ENCODE measurements at places on chromosomes 11 and 22.

DNA sequence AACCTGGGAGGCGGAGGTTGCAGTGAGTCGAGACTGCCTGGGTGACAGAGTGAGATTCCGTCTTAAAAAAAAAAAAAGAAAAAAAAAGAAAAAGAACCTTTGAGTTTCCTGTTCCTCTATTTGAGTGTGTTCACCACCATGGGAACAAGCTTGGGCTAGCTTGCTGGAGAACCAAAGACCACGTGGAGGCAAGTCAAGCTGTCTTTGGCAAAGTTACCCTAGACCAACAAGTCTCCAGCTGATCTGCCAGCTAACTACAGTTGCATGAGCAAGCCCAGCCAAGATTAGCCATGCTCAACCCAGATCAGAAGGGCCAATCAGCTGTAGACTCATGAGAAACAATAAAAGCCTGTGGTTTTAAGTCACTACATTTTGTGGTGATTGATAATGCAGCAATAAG lies 29.7 kb downstream of the SLN start:
- peak; percentile 21 for DNase-seq

DNA sequence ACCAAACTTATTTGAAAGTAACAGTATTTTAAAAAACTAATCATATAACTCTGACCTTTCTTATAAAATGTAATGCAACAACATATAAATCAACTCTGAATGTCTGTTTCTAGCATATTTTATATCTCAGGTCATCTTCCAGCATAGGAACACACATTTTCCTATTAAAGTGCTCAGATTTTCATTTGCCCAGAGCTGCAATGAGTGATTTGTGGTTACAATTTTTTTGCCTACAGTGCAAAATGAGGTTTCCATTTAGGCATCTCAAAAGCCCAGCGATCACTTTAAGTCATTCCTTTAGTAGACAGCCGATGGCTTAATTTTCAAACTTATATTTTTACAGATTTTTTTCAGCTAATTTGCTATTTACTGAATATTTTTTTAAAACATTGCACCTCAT lies 1.0 kb downstream of the LYVE1 start:
- DNase-seq: no peak

DNA sequence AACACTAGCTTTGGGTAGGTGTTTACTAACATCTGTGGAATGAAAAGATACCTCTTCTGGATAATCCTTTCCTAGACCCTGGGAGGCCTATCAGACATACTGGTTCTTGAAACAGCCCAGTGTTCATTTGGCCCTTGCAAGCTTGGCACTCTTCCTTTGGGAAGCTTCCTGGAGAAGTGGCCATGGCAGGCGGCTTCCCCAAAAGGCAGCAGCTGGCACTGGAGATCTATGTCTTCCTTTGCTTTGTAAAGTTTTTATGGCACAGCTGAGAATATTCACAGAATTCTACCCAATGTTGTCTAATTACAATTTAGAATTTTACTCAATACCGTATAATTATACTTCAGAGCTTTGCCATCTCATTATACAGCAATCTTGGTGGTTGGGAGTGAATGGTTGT lies 199.2 kb upstream of the C11orf87 start:
- no peak for DNase-seq

DNA sequence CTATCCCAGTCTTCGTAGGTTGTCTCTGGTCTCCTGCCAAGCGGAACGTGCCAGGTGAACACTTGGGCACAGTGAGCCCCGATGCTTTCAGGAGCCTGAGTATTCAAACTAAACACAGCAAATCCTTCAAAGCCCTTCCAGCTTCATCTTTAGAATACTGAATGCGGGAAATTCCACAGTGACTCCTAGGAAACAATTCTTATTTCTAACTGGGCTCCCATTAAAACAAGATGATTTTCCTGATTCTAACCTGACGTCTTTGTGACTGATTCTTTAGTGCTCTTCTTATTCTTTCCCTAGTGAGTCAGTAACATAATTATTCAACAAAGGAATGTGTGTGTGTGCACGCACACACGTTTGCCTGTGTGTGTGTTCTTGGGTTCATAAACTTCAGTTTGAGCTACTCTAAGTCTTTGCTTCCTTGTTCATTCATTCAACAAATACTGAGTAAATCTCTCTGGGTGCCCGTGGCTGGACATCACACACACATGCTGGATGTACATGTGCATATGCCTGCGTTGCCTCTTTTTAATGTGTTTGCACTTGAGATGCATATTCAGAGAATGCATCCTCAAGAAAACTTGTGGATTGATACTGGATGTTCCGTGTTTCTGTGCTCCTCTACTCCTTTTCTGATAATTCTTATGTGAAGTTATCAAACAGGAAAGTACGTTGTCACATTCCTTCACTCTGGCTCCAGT lies 134.5 kb downstream of the WNT7B start:
- no peak for DNase-seq

- DNase-seq: no peak
Measured at GRCh38 chr22:47967831-47968230, 1205.4 kb downstream of the TBC1D22A start.

- DNase-seq: peak; percentile 94
Measured at GRCh38 chr22:46006379-46007002, 29.5 kb upstream of the WNT7B start.

GRCh38 chr22:23833911-23834317 lies 4.9 kb downstream of the DERL3 start:
- DNase-seq: no peak

- peak; percentile 16 for DNase-seq
Measured at GRCh38 chr22:39135092-39135896, 17.2 kb downstream of the CBX7 start.

GRCh38 chr11:86676533-86677154 lies 4.2 kb upstream of the ME3 start:
- DNase-seq: peak; percentile 30

DNA sequence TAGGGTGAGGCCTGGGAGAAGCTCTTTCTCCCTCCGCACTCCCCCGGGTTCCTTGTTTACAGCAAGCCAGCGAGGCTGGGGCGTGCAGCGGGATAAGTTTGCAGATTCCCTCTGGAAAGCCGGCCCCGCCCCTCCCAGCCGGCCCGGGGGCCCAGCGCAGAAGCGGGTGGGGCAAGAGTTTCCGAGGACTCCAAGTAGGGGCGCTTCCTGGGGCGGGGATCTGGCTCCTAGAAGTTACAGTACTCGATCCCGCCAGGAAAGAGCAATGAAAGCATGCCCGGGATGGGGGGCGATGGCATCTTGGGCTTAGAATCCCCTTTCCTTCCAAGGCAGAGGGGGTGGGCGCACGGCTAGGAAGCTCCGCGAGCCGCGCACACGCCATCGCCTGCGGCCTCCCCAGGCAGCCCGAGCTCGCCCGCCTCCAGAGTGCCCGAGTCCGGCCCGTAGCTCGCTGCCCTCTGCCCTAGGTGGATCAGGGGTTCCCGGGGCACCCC lies 385 bp downstream of the TST start:
- DNase-seq: no peak

DNA sequence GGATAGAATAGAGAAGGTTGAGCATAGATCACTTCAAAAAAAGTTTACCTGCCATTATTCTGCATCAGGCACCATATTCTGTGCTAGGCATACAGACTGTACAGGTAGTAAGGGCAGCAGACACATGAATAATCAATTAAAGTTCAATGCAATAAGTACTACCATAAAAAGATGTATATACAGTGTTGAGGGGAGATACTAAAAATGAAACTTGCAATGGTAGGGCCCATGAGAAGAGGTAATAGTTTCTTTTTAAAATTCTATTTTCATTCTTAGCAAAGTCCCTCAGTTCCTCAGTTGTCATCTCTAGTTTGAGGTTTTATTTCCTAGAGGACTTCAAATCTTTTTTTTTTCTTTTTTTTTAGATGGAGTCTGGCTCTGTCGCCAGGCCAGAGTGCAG lies 819.9 kb downstream of the FAM181B start:
- no peak for DNase-seq

- no peak for DNase-seq
Measured at GRCh38 chr11:118569670-118570069, 2.5 kb upstream of the ARCN1 start.

DNA sequence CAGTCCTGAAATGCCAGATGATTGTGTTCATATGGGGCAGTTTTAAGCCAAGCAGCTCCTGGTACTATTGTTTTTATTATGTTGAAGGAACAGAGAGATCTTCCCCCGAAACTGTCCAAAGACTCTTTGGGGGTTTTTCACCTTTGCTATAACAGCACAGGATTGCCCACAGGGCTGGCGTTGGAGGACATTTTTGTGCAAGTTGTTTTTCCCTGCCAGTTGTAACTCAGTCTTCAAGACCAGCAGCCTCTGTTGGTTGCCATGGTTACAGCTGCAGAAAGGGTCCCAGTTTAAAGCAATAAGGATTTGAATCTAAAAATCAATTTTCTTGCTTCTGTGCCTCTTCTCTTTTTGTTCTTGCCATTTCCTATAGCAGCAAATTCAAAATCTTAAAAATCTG lies 45.4 kb upstream of the YWHAH start:
- no peak for DNase-seq

GRCh38 chr11:69321877-69322361 lies 28.0 kb downstream of the MYEOV start:
- DNase-seq: no peak

- DNase-seq: no peak
Measured at GRCh38 chr11:109422870-109423465, 978 bp downstream of the C11orf87 start.

- DNase-seq: no peak
Measured at GRCh38 chr11:72129381-72129780, 6.1 kb upstream of the FOLR3 start.

GRCh38 chr22:37850801-37851200 lies 1.6 kb downstream of the EIF3L start:
- DNase-seq: no peak

- no peak for DNase-seq
Measured at GRCh38 chr11:10348650-10349280, 43.9 kb downstream of the ADM start.

- DNase-seq: no peak
Measured at GRCh38 chr11:65918211-65919140, at the start of gene C11orf68. C11orf68 (minus strand) TSS chr11:65919062; CDS start chr11:65919031, 31 bp downstream.

GRCh38 chr11:93819966-93820695 lies 30.3 kb downstream of the VSTM5 start:
- DNase-seq: no peak

GRCh38 chr11:100735949-100736675 lies 49.0 kb downstream of the ARHGAP42 start:
- DNase-seq: no peak

DNA sequence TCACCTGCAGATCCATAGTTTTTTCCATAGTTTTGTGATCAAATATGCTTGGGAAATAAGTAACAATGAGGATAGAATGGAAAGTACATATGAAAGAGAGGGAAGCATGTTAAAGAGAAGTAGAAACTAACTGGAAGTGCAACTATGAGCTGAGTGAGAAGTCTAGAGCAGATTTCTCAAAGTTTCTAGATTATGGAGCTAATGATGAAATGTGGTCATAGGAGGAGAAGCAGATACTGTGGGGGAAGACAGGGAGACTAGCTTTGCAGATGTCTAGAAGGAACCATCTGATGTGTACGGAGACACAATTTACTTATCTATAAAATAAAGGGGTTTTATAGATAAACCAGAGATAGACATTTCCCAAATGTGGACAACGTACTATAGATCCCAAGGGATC lies 37.1 kb downstream of the RELT start:
- peak; percentile 45 for DNase-seq

- DNase-seq: no peak
Measured at GRCh38 chr22:39680486-39680885, 109.9 kb downstream of the CACNA1I start.

DNA sequence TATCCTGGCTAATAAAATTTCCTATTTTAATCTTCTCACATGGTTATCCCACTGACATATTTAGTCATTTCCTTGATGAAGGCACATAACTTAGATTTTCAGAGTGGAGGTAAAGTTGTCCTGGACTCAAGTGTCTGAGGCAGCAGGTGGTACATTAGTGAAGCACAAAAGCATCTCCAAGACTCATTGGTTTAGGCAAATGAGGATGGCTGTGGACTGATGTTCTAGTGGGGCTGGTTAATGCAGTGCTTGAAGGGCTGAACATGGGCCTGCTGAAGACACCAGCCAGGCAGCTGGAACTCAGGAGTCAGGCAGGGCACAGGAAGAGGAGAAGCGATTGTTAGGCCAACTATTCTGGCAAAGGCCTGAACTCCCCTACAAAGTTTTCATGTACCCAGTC lies 76.3 kb upstream of the SESN3 start:
- no peak for DNase-seq

GRCh38 chr11:116703421-116703820 lies 69.4 kb downstream of the BUD13 start:
- no peak for DNase-seq

DNA sequence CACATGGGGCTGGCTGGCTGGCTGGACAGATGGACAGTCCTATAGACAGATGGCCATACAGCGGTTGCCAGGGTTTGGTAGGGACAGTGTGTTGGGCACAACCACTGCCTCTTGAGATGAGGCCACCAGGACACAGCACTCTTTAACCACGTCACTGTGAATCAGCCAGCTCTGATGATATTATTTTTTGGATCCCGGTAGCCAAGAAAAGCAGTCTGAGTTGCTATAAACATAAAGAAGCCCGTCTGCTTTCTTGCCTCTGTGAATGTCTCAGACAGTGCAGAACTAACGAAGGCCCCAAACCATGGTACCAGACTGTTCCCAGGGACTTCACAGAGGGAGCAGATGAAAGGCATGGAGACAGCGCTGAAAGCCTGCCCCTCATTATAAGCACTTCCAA lies 115.9 kb upstream of the CSNK2A3 start:
- DNase-seq: no peak

DNA sequence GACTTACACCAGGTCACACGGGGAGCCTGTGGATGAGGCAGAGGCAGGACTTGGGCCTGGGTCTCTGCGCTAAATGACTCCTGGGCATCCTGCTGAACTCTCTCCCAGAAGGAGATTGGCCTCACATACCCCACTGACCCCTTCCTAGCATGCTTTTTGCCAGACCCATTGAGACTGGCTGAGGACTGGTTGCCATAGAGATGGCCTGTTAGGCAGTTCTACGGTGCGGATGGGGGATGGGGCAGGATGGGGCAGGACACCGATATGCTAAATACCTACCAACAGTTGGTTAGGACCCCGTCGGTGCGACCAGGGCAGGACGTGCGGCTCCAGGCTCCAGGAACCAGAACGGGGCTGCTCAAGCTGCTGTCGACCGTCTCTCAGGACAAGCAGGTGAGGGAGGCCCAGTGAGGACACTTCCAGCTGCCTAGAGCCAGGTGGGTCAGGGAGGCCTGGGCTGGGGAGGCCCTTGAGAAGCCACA lies at the start of gene TSGA10IP:
Gene TSGA10IP (plus strand): TSS at position 51 of the 482 bp plus-strand sequence. CDS start 196 bp downstream, at position 247.
- no peak for DNase-seq

- no peak for DNase-seq
Measured at GRCh38 chr11:40274017-40274416, 1185.4 kb downstream of the LRRC4C start.

GRCh38 chr11:126051117-126051516 lies 11.5 kb downstream of the CDON start:
- DNase-seq: no peak

GRCh38 chr11:62716206-62716605 lies 8.7 kb downstream of the GNG3 start:
- no peak for DNase-seq

GRCh38 chr11:77525455-77526091 lies 51.7 kb upstream of the PAK1 start:
- no peak for DNase-seq

- DNase-seq: no peak
Measured at GRCh38 chr11:131690362-131690761, 319.9 kb downstream of the NTM start.

- DNase-seq: no peak
Measured at GRCh38 chr22:36901411-36902142, 11.9 kb upstream of the CSF2RB start.
